Liver (tissue), 10 donors: ENCODE measurements at places on chromosomes 13 and 19. TPM values are rescaled to one million over a fixed set of nuclear protein-coding genes. Genes with fewer than 3 reads are reported as not detected.

- H3K4me1 ChIP-seq: no peaks in the 10 kb centered on the region
- H3K27me3 ChIP-seq: no peaks in the 10 kb centered on the region
- H3K27ac ChIP-seq: no peak overlapping the region
- H3K36me3 ChIP-seq: peaks cover 66% of the 10 kb centered on the region
- no peak overlapping the region for H3K4me3 ChIP-seq
- no peak for DNase-seq
Measured at GRCh38 chr19:3981736-3982681, 3.3 kb downstream of the EEF2 start.

DNA sequence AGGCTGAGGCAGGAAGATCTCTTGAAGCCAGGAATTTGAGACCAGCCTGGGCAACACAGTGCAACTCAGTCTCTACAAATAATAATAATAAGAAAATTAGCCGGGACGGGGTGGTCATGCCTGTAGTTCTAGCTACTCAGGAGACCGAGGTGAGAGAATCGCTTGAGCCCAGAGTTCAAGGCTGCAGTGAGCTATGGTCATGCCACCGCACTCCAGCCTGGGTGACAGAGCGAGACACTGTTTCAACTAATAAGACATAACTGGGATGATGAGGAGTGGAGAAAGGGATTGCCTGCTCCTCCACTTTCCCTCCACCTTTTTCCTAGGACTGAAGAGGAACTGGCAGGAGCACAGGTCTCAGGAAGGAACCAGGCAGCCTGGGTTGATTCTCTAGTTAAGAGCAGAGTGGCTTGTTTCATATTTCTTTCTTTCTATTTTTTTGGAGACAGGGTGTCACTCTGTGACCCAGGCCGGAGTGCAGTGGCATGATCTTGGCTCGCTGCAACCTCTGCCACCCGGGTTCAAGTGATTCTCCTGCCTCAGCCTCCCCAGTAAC, 4.6 kb upstream of the GPI start:
- no peak for DNase-seq
- H3K4me1 ChIP-seq: peaks cover 8% of the 10 kb centered on the region
- no peaks in the 10 kb centered on the region for H3K27me3 ChIP-seq
- no peak overlapping the region for H3K4me3 ChIP-seq

DNA sequence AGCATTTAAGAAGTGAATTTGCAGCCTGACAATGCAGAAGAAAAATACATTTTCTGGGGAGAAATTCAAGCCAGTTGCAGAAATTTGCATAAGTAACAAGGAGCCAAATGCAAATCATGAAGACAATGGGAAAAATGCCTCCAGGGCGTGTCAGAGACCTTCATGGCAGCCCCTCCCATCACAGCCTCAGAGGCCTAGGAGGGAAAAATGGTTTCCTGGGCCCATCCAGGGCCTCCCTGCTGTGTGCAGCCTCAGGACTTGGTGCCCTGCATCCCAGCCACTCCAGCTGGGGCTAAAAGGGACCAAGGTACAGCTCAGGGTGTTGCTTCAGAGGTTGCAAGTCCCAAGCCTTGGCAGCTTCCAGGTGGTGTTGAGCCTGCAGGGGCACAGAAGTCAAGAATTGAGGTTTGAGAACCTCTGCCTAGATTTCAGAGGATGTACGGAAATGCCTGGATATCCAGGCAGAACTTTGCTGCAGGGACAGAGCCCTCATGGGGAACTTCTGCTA, 16.7 kb upstream of the ITM2B start:
- H3K4me1 ChIP-seq: no peaks in the 10 kb centered on the region
- no peaks in the 10 kb centered on the region for H3K36me3 ChIP-seq
- no peak overlapping the region for H3K27ac ChIP-seq
- H3K27me3 ChIP-seq: no peaks in the 10 kb centered on the region
- no peak for DNase-seq

- H3K27me3 ChIP-seq: no peaks in the 10 kb centered on the region
- peak overlapping the region; percentile 76 for H3K27ac ChIP-seq
- H3K4me1 ChIP-seq: peaks cover 12% of the 10 kb centered on the region
- H3K36me3 ChIP-seq: no peaks in the 10 kb centered on the region
- H3K4me3 ChIP-seq: no peak overlapping the region
Measured at GRCh38 chr19:10036601-10037071, 23.4 kb downstream of the RDH8 start.

GRCh38 chr13:22076658-22077057, 405.8 kb downstream of the FGF9 start:
- no peak overlapping the region for H3K27ac ChIP-seq
- no peak for DNase-seq
- H3K4me3 ChIP-seq: no peak overlapping the region
- H3K27me3 ChIP-seq: no peaks in the 10 kb centered on the region
- no peaks in the 10 kb centered on the region for H3K36me3 ChIP-seq
- H3K4me1 ChIP-seq: no peaks in the 10 kb centered on the region

DNA sequence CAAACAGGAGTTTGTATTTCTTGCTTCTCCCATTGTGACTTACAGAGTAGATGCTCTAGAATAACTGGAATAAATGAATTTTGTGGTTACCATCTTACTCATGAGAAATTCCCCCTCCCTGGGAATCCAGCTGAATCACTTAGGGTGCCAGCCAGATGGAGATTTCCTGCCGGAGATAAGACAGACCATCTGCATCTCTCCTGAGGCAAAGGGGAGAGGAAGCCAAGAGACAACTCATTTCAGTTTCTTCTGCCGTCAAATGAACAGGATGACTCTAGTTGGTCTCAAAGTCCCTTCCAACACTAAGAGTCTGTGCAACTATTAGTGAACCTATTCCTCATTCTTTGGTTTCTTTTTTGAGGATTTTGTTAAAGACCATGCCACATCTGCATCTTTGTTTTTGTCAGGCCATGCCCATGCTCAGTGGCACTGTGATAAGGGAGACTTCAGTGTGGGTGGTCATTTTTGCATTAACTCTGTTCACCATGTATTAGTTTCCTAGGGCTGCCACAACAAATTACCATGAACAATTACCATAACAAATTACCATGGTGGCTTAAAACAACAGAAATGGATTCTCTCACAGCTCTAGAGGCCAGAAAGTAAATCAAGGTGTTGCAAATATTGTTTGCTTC, 112.8 kb downstream of the NDFIP2 start:
- no peak overlapping the region for H3K27ac ChIP-seq
- no peak for DNase-seq
- H3K4me1 ChIP-seq: no peaks in the 10 kb centered on the region
- H3K36me3 ChIP-seq: no peaks in the 10 kb centered on the region
- no peak overlapping the region for H3K4me3 ChIP-seq
- no peaks in the 10 kb centered on the region for H3K27me3 ChIP-seq

GRCh38 chr13:60397704-60398378, 821 bp downstream of the TDRD3 start:
- no peaks in the 10 kb centered on the region for H3K36me3 ChIP-seq
- peak overlapping the region; percentile 92 for H3K27ac ChIP-seq
- DNase-seq: peak; percentile 70

GRCh38 chr19:35141837-35142605, 1.0 kb upstream of the FXYD7 start:
- H3K27me3 ChIP-seq: no peaks in the 10 kb centered on the region
- H3K4me3 ChIP-seq: no peak overlapping the region
- peaks cover 34% of the 10 kb centered on the region for H3K4me1 ChIP-seq
- no peak overlapping the region for H3K27ac ChIP-seq
- no peak for DNase-seq
- no peaks in the 10 kb centered on the region for H3K36me3 ChIP-seq

GRCh38 chr19:5001615-5002014, 32.7 kb downstream of the KDM4B start:
- H3K36me3 ChIP-seq: no peaks in the 10 kb centered on the region
- DNase-seq: no peak
- H3K4me1 ChIP-seq: peaks cover 17% of the 10 kb centered on the region
- H3K4me3 ChIP-seq: no peak overlapping the region
- no peaks in the 10 kb centered on the region for H3K27me3 ChIP-seq
- H3K27ac ChIP-seq: peak overlapping the region; percentile 14

- no peak overlapping the region for H3K4me3 ChIP-seq
- no peaks in the 10 kb centered on the region for H3K4me1 ChIP-seq
- no peak overlapping the region for H3K27ac ChIP-seq
- no peak for DNase-seq
- H3K27me3 ChIP-seq: no peaks in the 10 kb centered on the region
Measured at GRCh38 chr13:79779761-79780160, 298.8 kb downstream of the NDFIP2 start.

- H3K27me3 ChIP-seq: no peaks in the 10 kb centered on the region
- DNase-seq: no peak
- H3K4me3 ChIP-seq: no peak overlapping the region
Measured at GRCh38 chr19:30324982-30325381, 47.2 kb upstream of the ZNF536 start.

GRCh38 chr19:34359954-34360315, 5.1 kb upstream of the GPI start:
- H3K27ac ChIP-seq: peak overlapping the region; percentile 89
- peaks cover 18% of the 10 kb centered on the region for H3K4me1 ChIP-seq
- peaks cover 7% of the 10 kb centered on the region for H3K36me3 ChIP-seq
- no peak overlapping the region for H3K4me3 ChIP-seq
- no peak for DNase-seq
- H3K27me3 ChIP-seq: no peaks in the 10 kb centered on the region

GRCh38 chr13:111368091-111368490, 47.6 kb downstream of the TEX29 start:
- no peaks in the 10 kb centered on the region for H3K27me3 ChIP-seq

DNA sequence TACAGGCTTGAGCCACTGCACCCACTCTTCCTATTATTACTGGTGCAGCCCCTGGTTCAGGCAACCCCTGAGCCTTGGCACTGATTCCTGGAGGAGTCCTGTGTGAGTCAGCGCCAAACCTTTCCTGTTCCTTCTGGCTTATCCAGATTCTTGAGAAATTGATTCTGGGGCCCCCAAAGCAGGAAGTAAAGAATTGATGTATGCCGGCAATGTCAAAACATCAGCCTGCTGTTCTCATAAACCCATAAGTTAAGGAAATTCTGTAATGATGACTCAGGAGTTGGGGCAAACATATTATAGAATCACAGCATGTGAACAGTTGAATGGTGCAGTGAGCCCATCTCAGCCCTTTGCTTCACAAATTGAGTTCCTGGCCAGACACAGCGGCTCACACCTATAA, 1.4 kb upstream of the OR7G3 start:
- no peak overlapping the region for H3K4me3 ChIP-seq
- no peak for DNase-seq

- H3K4me1 ChIP-seq: peaks cover 7% of the 10 kb centered on the region
- no peaks in the 10 kb centered on the region for H3K27me3 ChIP-seq
- no peak within 1 kb of the TSS for H3K4me3 ChIP-seq
Measured at GRCh38 chr19:7676854-7677253, at the start of gene MCEMP1. TSS of gene MCEMP1 (plus strand) at chr19:7677090. CDS start at chr19:7677121, 31 bp downstream.

- DNase-seq: no peak
- no peak overlapping the region for H3K27ac ChIP-seq
- H3K4me3 ChIP-seq: peak overlapping the region; percentile 23
- H3K4me1 ChIP-seq: no peaks in the 10 kb centered on the region
- H3K36me3 ChIP-seq: no peaks in the 10 kb centered on the region
- H3K27me3 ChIP-seq: no peaks in the 10 kb centered on the region
Measured at GRCh38 chr19:52590728-52591127, 20.6 kb downstream of the ZNF701 start.

DNA sequence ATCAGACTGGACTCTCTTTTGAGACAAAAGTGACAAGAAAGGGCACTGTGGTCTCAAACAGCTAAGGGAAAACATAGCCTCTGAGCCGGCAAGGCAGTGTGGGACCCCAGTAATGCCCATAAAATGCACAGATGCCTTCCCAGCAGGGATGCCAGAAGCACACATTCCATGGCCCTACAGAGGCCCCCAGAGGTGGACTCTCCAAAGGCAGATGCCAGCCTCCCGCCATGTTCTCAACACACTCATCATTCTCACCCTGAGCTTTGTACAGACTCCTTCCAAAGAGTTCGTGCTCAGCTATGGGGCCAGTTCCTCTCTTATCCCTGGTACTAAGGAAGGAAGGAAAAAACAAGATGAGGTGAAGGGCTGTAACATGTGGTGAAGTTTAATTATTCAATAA, 67.1 kb upstream of the ATP12A start:
- H3K36me3 ChIP-seq: no peaks in the 10 kb centered on the region
- H3K4me3 ChIP-seq: no peak overlapping the region
- no peak for DNase-seq
- no peaks in the 10 kb centered on the region for H3K4me1 ChIP-seq
- no peak overlapping the region for H3K27ac ChIP-seq

GRCh38 chr13:52454459-52454819, 839 bp upstream of the CKAP2 start:
- no peak overlapping the region for H3K27ac ChIP-seq
- H3K27me3 ChIP-seq: no peaks in the 10 kb centered on the region
- peak; percentile 53 for DNase-seq
- peak overlapping the region; percentile 81 for H3K4me3 ChIP-seq
- no peaks in the 10 kb centered on the region for H3K36me3 ChIP-seq

AKAP8L gene
- polyA plus RNA-seq: 20.5 TPM

COLGALT1 gene
- polyA plus RNA-seq: 22.5 TPM

PEAK3 gene
- polyA plus RNA-seq: 0.21 TPM

C1QTNF9B gene
- 0.24 TPM for polyA plus RNA-seq

CLDND2 gene
- polyA plus RNA-seq: 0.22 TPM
